Activated CD8-positive, alpha-beta memory T cell treated with anti-CD3 and anti-CD28 coated beads, Interleukin-2, amount 10 ng/mL, durations not matched to agents 7 days and 5 days (primary cell): ENCODE measurements at places on chromosomes 11 and 22. TPM values are rescaled to one million over a fixed set of nuclear protein-coding genes. Genes with fewer than 3 reads are reported as not detected.
A peak's percentile ranks its signal among the peaks of the same experiment; 100 is the strongest.

DNA sequence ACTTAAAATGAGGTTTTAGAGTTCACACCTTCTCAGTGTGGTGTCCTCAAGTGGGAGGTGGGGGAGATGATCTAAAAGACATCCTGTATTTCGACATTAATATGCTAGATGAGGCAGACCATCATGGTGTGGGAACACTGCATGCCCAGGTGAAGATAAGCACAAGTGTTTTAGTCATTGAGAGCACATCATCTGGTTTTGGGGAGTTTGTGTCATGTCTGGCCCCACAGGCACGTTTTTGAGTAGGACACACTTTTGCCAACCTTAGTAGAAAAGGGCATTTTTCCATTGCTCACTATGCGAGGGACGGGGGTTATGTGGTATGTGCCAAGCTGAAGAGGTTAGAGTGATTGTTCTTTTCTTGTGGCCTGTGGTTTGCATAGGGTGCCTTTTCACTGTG lies 189.3 kb downstream of the DBX1 start:
- peaks cover 41% of the 10 kb centered on the region for H3K27me3 ChIP-seq
- no peak for DNase-seq
- no peaks in the 10 kb centered on the region for H3K36me3 ChIP-seq

DNA sequence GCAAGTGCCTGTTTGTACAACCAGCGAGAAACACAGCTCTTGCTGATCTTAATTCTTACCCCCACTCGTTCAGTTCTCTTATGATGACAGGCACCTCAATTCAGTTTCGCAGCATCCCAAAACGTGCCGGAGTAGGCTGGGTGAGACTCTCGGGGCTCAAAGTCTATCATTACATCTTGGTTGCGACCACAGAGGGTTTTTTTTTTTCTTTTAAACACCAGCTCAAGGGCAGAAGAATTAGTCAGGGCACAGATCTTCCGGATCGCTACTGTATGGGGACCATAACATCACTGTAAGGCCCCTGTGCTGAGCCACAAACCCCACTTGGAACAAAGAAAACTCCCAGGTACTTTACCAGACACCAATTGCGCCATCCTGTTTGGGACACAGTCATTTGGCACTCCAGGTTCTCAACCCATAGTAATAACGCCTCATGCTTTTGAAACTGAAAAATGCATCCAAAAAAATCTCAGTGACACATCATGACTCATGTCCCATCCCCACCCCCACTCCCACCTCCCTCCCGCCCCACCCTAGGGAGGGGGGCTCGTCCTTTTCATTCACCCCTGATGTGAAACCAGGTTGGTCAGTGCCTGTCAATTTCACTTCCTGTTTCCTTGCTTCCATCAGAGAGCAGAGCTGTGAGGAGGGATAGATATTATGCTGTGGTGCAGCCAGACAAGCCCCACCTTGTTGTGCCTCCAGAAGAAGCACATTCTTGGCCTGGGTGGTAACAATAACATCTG lies 41.0 kb upstream of the CD5 start:
- H3K27ac ChIP-seq = peak overlapping the region; percentile 89
- H3K4me1 ChIP-seq = peaks cover 65% of the 10 kb centered on the region
- H3K4me3 ChIP-seq = peak overlapping the region; percentile 60
- H3K36me3 ChIP-seq = peaks cover 13% of the 10 kb centered on the region

- peaks cover 11% of the 10 kb centered on the region for H3K27me3 ChIP-seq
- H3K4me3 ChIP-seq = no peak overlapping the region
- no peak for DNase-seq
- H3K4me1 ChIP-seq = no peaks in the 10 kb centered on the region
- H3K36me3 ChIP-seq = no peaks in the 10 kb centered on the region
Observed at GRCh38 chr11:130650456-130651030, 202.1 kb downstream of the ADAMTS15 start.

DNA sequence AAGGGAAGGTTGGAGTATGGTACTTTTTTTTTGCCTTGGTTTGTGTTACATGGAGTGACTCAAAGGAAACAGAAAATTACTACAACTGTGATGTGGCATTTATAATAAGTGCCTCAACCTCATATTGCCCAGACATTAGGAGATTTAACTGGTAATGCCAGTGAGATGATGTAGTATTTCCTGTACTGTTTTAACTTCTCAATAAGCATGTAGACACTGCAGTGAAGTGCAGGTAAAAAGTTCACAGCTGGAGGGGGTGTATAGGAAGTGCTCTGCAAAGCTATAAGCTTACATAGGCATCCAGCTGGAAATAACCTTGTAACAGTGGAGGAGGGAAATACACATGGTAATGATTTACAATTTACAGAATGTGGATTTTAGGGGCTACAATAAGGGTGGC lies 138.2 kb upstream of the MTMR2 start:
- peaks cover 37% of the 10 kb centered on the region for H3K4me1 ChIP-seq
- H3K27me3 ChIP-seq = no peaks in the 10 kb centered on the region
- no peak overlapping the region for H3K4me3 ChIP-seq
- H3K36me3 ChIP-seq = peaks cover 15% of the 10 kb centered on the region

Gene POLD4
- total RNA-seq = 36.5 TPM

Gene ANGPTL5
- total RNA-seq = not detected

DNA sequence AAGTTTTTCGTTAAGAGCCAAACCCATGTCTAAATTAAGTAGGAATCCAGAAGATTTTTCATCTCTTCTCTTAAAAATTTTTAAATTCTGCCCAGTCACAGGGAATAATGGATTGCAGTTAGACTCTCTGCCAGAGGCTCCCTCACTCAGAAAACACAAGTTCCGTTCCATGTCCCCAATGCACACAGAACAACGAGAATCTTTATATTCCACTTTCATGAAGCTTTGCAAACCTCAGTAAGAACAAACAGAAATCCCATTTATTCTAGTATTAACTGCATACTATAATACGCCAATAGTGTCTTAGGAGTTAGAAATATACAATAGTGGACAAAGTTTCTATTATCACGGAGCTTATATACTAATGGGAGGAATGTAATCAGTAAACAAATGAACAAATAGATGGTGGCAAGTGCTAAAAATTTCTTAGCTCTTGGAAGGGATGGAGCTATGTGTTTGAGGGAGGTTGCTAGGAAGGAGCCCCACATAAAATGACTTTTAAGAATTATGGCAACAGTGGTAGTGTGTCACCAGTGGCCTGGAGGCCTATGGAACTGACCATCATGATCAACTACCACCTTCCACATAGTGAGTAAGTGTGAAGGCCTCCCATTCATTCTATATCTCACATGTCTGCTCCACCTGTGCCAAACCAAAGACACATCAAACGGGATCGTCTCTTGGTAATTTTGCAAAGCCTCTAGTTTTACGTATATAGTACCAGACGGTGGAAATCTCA lies 24.9 kb downstream of the PICALM start:
- H3K27ac ChIP-seq = peak overlapping the region; percentile 46
- H3K27me3 ChIP-seq = no peaks in the 10 kb centered on the region
- peaks cover 80% of the 10 kb centered on the region for H3K4me1 ChIP-seq
- H3K36me3 ChIP-seq = peaks cover 10% of the 10 kb centered on the region
- DNase-seq = no peak

GRCh38 chr22:17684245-17684644 lies 45.7 kb downstream of the BCL2L13 start:
- H3K27ac ChIP-seq = no peak overlapping the region
- no peaks in the 10 kb centered on the region for H3K4me1 ChIP-seq
- no peaks in the 10 kb centered on the region for H3K27me3 ChIP-seq
- DNase-seq = no peak
- peaks cover 3% of the 10 kb centered on the region for H3K36me3 ChIP-seq

GRCh38 chr11:67423891-67424613 lies 4.2 kb upstream of the RPS6KB2 start:
- no peak overlapping the region for H3K4me3 ChIP-seq
- no peaks in the 10 kb centered on the region for H3K27me3 ChIP-seq
- H3K36me3 ChIP-seq = peaks cover 2% of the 10 kb centered on the region
- no peak overlapping the region for H3K27ac ChIP-seq

DNA sequence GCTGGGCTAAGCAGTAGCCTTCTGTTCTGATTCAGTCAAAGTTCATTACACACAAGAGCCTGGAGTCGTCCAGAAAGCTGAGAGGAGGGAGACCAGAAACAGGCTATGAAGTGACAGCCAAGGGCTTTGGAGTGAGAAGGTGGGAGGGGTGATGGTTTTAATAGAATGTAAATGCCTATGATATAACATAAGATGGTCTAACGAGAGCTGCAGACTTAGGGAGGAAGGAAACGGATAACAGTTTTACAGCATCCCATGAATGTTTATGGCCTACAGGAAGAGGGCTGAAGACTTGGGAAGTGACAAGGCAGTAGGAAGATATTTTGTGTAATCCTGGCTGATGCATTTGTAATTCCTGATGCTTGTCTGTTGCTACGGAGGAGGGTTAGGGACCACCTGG lies 62.0 kb downstream of the DHCR7 start:
- H3K27ac ChIP-seq = no peak overlapping the region
- no peaks in the 10 kb centered on the region for H3K27me3 ChIP-seq
- H3K36me3 ChIP-seq = peaks cover 2% of the 10 kb centered on the region
- DNase-seq = no peak

GRCh38 chr22:49627217-49628181 lies 200.2 kb downstream of the BRD1 start:
- H3K4me3 ChIP-seq = no peak overlapping the region
- H3K4me1 ChIP-seq = no peaks in the 10 kb centered on the region
- H3K27me3 ChIP-seq = no peaks in the 10 kb centered on the region
- no peaks in the 10 kb centered on the region for H3K36me3 ChIP-seq

- no peaks in the 10 kb centered on the region for H3K4me1 ChIP-seq
- no peaks in the 10 kb centered on the region for H3K36me3 ChIP-seq
- no peak overlapping the region for H3K27ac ChIP-seq
Observed at GRCh38 chr11:110160016-110160415, 66.8 kb downstream of the ZC3H12C start.

DNA sequence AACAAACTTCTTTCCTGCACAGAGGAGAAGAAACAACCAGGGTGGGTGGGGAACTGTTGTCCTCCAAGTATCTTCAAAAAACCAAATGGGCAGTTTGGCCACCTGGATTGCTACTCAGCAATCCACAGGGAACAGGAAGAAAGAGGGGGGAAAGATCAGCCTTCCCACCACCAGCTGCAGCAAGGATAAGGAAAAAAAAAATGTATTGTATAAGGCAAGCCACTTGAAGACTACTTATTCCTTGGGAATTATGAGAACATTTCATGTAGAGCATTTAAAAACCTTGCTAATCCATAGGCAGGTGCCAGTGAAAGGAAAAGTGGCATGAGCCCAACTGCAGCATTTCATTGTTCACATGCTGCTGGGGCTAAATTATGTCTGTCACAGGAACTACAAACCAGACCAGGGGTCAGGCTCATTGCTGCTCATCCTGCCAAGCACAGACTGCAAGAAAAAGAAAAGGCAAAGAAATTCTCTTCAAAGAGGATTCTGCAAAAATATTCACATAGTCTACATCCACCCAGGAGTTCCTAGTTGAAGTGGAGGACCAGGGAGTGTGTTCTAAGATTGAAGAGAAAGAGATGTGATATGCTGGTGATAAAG lies 2.2 kb downstream of the RAB30 start:
- H3K4me3 ChIP-seq = peak overlapping the region; percentile 26
- peaks cover 20% of the 10 kb centered on the region for H3K36me3 ChIP-seq
- no peak for DNase-seq
- H3K27me3 ChIP-seq = no peaks in the 10 kb centered on the region

Gene CASP1
- total RNA-seq = 94.1 TPM

Gene CDC45
- total RNA-seq = 94.8 TPM

DNA sequence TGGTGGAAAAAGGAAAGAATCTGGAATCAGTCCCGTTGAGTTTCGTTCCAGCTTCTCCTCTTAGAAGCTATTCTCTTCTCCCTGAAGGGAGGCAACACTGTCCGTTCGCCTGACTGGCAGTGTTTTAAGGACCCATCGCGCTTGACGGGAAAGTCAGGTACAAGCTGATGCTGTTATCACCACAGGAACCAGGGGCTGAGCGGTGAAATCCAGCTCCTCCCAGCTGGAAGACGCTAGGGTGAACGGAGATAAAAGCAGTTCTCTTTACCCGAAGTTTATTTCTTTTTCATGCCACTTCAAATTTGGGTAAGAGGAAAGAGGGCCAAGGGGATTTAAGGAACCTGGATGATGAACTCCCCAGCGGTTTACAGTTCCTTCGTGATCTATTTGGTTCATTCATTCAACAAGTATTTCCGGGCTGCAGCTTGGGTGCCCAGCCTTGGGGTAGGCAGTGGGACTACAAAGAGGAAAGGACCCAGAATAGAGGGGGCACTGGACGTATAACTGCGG lies 551 bp upstream of the DEUP1 start:
- no peak overlapping the region for H3K27ac ChIP-seq
- no peak overlapping the region for H3K4me3 ChIP-seq
- peaks cover 2% of the 10 kb centered on the region for H3K36me3 ChIP-seq
- H3K27me3 ChIP-seq = peaks cover 40% of the 10 kb centered on the region
- DNase-seq = no peak

DNA sequence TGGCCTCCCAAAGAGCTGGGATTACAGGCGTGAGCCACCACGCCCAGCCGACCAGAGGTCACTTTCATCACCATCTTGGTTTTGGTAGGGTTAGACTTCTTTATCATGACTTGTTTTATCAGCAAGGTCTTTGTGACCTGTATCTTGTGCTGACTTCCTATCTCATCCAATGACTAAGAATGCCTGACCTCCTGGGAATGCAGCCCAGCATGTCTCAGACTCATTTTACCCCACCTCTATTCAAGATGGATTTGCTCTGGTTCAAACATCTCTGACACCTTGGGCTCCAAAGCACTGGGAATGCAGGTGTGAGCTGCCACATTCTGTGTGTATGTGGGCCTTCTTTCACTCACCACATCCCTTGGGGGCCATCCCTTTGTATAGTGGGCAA lies 5.1 kb upstream of the TALDO1 start:
- H3K4me1 ChIP-seq = peaks cover 14% of the 10 kb centered on the region
- no peak overlapping the region for H3K27ac ChIP-seq
- DNase-seq = no peak
- H3K4me3 ChIP-seq = no peak overlapping the region
- H3K27me3 ChIP-seq = peaks cover 21% of the 10 kb centered on the region

DNA sequence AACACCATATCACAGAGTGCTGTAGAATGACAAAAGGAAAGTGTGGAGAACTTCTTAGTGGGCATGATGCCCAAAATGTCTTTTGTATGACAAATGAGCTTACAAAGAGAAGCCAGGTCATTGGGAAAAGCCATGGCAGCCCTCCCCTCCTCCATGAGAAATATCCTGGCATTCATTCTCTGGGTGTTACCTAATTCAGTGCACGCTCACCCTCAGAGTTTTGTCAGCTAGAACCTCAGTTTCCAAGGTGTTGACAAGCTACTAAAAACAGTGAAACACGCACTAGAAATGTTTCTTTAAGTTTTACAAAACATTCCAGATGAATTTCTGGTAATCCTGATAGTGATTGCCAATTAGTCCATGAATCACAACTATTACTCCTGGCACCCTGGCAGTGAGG lies 105.4 kb upstream of the FSHB start:
- H3K27me3 ChIP-seq = no peaks in the 10 kb centered on the region
- no peak overlapping the region for H3K4me3 ChIP-seq
- no peaks in the 10 kb centered on the region for H3K36me3 ChIP-seq
- no peak overlapping the region for H3K27ac ChIP-seq

- peaks cover 7% of the 10 kb centered on the region for H3K36me3 ChIP-seq
- H3K4me3 ChIP-seq = no peak overlapping the region
- H3K4me1 ChIP-seq = no peaks in the 10 kb centered on the region
- no peak for DNase-seq
- no peaks in the 10 kb centered on the region for H3K27me3 ChIP-seq
Observed at GRCh38 chr22:46953968-46954765, 191.7 kb downstream of the TBC1D22A start.

Gene POU2AF2
- not detected for total RNA-seq
